ENCODE measurements at places on chromosomes 7 and 10.

DNA sequence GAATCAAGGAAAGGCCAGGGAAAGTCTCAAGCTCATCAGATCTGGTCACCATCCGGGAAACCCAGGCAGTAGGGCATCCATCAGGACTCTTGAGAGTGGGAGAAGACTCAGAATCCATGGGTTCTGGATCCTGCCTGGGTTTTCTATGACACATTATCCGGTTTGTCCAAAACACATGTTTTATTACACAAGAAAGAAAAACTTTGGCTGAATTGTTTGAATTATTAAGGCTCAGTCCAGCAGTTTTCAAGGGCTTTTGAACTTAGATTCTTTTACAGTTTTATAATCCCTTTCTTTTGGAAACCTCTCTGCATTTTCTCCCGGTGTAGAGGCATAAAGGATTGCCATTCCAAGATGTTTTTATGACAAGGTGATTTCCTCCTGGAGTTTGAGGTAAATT lies 528.5 kb upstream of the MGMT start:
- DNase-seq: no peak

- DNase-seq: no peak
These were observed 10.4 kb downstream of the RAB11FIP2 start for GRCh38 chr10:118036281-118036875.

- no peak for DNase-seq
These were observed 78.3 kb downstream of the EGFR start for GRCh38 chr7:55097100-55097499.

DNA sequence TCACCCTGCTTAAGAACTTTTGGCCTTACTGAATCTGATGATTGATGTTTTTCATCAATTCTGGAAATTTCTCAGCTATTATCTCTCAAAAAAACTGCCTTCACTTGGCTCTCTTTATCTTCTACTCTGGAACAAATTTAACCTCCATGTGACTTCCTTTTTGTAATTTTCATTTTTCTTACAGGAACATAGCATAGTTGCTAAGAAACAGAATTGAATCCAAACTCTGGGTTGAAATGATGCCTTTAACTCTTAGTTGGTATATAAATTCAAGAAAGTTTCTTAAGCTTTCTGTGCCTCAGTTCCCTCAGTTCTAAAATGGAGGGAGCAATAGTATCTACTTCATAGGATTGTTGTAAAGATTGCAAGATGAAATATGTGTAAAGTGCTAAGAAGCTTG lies 19.8 kb downstream of the GPR141 start:
- no peak for DNase-seq

GRCh38 chr10:57867241-57867640 lies 400.5 kb downstream of the IPMK start:
- no peak for DNase-seq

DNA sequence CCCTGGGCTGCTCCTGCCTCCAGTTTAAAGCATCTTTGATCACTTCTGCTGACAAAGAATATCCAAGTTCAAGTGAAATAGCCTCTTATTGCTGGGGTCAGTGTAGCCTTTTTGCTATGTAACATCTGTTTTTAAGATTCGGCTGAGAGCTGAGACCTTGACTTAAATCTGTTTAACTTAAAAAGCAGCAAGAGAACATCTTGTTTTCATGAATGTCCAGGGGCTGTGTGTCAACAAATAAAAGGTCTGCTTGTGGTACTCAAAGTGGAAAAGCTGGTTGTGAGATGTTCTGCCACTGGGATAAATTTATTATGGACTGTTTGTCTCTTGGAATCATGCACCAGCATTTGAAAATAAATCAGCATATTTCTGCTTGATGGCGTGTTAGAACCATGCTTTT lies 73.2 kb downstream of the CALD1 start:
- no peak for DNase-seq

DNA sequence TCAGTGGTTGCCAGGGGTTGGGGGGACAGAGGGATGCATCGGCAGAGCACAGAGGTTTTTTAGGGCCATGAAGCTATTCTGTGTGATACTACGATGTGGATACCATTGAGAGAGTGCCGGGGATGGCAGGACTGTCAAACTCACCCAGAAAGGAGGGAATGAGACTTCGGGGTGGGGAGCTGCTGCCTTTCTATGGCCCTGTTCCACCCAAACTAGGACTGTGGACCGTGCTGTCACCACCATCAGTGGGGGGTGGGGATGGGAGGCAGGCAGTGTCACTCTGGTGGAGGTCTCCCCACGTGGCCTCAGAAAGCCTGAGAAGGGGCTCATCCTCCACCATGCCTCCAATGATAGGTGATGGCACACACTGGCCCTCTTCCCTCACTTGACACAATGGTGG lies 146.2 kb downstream of the PTPN20 start:
- DNase-seq: no peak

Measured in NCI-H187 treated with DMSO at 0.1 percent for 48 hours (cell line).